ENCODE measurements at places on chromosomes 4 and X.

DNA sequence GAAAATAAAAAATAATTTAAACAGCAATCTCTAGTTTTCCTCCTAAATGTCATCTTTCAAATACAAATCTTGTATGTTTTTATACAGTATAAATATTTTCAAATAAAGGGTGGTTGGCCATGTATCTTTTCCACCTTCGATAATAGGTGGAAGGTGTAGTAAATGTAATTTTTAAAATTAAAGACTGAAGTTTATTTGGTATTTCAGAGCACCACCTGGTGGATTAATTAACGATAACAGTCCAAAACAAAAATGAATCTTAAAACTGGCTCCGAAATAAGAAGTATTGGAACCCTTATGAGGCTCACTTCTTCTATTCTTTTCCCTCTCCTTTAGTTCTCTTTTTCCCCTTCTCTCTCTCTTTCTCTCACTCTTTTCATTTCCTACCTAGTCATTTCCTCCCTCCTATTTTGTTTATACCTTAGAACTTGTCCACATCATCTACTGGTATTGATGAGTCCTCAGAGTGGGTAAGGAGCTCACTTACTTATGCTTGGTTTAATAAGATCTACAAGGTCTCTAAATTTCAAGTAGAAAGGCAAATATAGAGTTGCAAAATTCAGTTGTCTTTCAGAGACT is 82.9 kb upstream of the EXOC1L start:
- no peak for DNase-seq

DNA sequence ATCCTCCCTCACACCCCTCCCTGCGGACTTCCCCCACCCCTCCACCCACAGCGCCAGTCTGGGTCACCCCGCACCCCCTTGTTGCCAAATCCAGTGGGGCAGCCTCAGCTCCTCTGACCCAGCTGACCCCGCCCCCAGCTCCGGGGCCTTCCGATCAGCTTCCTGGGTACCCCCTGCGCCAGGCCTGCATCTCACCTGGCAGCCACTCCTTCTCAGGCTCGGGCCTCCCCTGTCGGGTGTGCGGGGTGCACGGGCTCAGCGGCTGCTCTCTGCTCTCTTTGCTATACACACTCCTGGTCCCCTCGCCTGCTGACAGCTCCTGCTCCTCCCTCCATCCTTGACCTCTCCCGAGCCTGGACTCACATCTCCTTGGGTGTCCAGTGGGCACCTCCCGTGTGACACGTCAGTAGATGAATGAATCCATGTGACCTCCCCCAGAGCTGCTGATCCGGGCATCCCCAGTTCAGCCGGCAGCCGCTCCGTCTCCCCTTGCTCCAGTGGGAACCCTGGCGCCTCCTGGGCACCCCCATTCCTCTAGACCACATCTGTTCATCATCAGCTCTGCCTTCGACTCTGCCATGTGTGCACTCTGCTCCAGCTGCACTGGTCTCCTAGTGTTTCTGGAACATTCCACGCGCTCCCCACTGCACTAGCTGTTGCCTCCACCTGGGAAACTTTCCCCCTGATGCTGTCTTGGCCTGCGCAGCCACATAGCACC is 9.9 kb downstream of the CFAP99 start:
- no peak for DNase-seq

- DNase-seq = no peak
Measured at GRCh38 chrX:108734426-108734825, 1.9 kb downstream of the IRS4 start.

DNA sequence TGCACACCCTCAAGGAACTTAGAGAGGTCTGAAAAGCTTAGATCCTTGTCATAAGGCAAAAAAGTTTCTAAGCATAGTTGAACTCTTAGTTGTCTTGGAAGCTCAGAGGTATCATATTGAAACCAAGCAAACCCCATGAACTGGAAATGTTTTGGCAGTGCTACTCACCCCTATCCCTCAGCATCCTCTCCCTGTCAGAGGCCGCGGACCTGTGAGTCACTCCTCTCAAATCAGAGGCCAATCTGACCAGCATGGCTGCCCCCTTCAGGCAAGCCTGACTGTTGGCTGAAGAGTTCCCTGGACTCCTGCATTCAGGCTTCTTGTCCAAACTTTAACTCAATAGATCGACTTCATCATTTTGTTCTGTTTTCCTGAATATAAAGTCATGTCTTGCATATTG is 69.4 kb downstream of the KCNIP4 start:
- no peak for DNase-seq

DNA sequence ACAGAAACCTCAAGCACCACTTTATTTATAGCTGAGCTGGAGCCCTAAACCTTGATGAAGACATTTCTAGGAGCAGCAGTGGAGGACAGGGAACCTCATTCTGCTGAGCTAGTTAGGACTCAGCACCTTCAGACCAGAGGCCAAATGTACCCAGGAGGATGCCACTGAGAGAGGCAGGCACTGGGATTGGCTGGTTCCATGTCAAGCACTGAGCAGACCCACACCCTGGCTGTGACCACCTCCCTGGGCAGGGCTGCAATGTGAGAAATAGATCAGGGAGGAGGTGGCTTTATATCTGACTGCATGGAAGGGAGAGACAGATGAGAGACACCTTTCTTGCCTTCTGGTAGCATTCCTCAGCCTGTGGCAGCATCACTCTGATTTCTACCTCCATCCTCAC is 304.6 kb downstream of the STK32B start:
- no peak for DNase-seq

DNA sequence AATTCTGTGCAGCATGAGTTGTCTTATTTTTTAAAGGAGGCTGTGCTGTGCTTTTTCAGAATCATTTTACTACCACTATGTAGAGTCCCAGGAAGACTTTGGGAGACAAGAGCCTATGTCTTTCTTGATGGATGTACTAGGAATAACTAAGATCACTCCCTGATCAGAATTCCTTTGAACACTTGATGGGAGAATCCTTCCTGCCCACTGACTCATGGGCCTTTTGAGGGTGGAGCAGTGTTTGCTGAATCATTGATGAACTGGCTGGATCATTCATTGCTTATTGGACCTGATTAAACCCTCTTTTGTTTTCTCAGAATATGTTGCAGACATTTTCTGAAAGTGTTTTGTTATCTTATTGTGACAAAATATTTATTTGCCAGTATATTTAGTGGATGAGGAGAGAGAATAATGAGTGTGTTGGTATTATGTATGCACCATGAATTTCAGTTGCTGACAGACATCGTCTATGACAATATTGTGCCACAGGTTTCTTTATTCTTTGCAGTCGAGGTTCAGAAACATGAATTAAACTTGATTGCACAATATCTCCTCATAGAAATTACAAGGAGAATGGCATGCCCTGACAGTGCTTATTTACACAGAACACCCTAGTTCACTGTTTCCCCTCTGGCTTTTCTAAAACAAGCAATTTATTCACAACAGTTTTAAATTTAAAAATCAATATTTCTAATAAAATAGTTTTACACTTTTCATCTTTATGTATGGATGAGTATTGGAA is 36.3 kb downstream of the POU4F2 start:
- DNase-seq = no peak

GRCh38 chr4:10108818-10109783 is 7.5 kb downstream of the WDR1 start:
- DNase-seq = no peak

GRCh38 chrX:21873063-21873775 is 17.4 kb downstream of the YY2 start:
- DNase-seq = no peak

DNA sequence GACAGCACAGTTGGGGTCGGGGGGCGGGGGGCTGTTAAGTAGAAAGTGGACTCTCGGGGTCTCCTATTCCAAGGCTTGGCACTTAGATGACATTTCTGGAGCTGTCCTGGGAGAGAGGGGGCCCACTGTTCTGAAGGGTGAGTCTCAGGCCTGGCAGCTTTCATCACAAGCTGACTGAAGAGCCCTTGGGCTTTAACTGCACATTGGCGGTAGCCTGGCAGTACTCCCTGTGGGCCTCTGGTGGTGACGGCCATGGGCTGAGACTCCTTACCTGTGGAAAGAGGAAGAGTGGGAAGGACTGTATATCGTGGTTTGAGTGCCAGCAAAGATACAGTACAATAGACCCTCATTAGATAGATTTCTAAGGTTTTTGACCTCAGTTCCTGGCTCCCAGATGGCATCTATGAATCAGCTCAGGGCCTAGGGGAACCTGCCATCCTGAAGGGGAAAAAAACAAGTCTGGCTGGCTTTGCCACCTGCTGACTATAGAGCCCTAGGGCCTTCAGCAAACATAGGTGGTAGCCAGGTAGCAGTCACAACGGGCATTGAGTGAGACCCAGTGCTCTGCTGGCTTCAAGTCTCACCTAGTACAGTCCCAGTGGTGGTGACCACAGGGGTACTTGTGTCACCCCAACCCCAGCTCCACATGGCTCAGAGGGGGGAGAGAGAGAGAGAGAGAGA is 87.9 kb downstream of the ANKRD17 start:
- DNase-seq = no peak

DNA sequence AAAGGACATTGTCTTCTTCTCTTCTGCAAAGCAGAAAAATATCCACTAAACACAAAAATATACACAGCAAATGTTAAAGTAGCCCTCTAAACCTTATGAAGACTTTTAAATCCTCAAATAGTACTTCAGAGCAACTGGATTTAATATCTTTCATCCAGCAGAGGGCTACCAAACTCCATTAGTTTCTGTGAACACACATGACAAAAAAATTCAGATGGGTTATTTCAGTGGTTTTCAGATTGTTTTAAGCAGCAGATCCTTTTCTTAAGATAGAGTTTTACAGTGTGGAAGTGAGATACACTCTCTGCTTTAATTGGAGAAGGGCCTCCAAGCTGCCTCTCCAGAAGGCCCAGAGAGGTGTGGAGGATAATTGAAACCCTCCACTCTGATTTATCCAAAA is 56.7 kb downstream of the ANK2 start:
- no peak for DNase-seq

DNA sequence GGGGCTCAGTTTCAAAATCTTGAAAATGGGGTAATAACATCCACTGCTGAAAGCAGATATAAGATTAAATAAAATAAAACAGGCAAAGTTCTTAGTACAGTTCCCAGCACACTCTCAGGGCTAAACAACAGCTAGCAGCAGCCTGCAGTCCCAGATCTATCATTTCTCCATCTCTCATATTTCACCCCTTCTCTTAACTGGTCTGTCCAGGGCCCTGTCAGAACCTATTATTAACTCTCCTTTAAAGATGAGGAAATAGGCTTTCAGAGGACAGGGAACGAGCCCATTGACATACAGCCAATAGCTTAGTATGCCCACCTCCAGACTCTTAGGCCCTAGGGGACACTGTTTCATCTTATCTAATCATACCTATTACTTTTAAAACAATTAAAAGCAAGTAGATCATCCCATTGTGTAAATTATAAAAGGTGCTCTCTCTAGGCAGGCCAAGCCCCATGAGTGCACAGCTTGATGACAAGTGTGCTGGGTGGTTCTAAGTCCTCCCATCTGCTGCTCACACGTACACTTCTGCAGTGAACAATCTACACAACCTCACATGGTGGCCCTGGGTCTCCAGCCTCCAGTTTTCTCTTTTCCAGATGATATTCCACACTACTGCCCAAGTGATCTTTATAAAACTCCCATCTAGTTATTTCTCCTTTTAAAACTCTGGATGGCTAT is 119.0 kb downstream of the APBB2 start:
- DNase-seq = no peak

DNA sequence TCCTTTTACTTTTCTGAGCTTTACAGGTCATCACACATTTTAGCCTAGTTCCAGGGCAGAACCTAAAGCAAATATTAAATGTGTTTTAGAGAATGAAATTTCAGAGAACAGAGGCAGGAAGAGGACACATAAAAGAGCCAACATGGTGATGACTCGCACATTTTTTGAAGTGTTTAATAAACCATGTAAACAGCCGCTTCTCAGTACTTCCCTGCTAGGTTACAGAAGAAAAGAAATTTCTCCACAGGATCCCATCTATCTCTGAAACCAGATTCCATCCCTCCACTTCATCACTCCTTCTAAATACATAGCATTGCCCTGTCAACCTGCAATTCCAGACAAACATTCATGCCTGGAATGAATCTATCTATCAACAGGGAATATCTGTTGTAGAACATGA is 949.5 kb upstream of the PCDH7 start:
- no peak for DNase-seq

DNA sequence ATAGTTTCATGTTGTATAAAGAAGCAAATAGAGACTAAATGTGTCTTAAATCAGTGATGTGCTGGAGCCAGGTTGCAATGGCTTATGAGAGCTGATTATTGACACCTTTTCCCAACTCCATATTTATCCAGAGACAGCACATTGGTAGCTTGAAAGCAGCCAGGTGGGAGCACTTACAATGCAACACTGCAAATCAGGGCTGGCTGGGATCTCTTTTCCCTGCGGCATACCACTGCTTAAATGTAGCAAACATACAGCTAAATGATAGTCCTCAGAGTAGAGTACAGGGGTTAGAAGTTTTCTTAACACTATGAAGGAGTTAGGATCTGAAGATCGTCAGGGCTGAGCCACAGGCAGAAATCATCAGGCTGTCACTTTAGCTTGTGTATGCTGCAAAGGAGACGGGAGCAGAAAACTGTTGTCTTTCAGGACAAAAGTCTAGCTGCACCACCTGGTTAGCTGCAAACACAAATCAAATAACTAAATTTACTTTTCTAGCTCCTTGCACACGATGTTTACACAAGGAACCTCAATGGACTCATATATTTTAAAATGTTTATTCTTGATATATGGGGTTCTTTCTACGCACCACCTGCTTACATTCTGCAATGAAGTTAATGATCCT is 527.3 kb downstream of the TLL1 start:
- no peak for DNase-seq

GRCh38 chr4:37453999-37454800 is 209.7 kb downstream of the NWD2 start:
- no peak for DNase-seq

DNA sequence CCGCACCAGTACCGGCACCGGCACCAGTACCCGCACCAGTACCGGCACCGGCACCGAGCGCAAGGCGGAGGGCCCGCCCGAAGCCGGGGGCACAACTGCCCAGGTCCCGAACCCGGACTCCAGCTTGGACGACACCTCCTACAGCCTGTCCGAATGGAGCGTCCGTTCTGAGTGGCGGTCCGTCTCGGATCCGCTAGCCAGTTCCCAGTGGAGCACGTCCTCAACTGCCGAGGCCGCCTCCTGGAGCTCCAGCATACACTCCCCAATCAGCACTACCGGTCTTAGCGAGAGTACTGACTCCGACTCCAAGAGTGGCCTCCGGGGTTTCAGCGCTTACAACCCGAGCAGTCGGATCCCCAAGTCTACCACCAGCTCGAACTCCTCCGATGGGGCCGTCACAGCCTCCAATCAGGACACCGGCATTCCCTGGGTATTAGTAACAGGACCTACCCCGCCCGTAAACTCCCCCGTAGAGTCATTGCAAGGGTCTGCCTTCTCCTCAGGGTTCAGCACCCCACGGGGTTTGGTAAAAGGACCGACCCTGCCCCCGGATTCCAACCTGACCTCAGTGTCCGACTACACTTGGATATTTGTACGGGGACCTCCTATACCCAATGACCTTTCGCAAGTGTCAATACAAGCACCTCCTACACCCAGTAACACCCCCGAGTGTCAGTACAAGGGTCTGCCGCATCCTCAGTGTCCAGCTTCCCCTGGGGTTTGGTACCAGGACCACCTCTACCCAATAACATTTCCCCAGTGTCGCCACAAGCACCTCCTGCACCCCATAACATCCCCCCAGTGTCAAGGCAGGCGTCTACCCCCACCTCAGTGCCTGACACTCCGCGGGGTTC is 721 bp upstream of the MAOA start:
- no peak for DNase-seq
